WERI-Rb-1 (cell line): ENCODE measurements at places on chromosomes 7 and 10.

- no peak for DNase-seq
Measured at GRCh38 chr7:69845721-69846495, 247.6 kb downstream of the AUTS2 start.

- peak; percentile 55 for DNase-seq
Measured at GRCh38 chr10:113454341-113455061, 98.4 kb upstream of the HABP2 start.

- no peak for DNase-seq
Measured at GRCh38 chr10:112168733-112169132, 14.8 kb downstream of the GPAM start.

- DNase-seq: no peak
Measured at GRCh38 chr10:13839430-13839990, 252.7 kb downstream of the PRPF18 start.

GRCh38 chr7:148264933-148265557, 325.5 kb upstream of the C7orf33 start:
- peak; percentile 30 for DNase-seq

DNA sequence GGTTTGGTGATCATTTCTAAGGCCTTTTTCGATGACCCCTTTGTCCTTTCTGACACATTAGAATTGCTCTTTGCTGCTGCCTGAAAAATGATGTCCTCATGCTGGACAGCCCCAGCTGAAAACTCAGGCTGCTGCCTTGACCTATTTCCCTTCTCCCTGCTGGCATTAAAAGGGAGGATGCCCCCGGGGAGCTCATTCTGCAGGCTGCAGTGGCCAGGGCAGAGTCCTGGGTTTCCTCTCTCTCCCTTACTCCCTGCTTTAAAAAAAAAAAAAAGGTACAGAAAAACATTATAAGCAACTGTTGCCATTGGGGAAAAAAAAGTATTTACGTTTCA, 35.4 kb downstream of the LRRC4 start:
- DNase-seq: no peak

DNA sequence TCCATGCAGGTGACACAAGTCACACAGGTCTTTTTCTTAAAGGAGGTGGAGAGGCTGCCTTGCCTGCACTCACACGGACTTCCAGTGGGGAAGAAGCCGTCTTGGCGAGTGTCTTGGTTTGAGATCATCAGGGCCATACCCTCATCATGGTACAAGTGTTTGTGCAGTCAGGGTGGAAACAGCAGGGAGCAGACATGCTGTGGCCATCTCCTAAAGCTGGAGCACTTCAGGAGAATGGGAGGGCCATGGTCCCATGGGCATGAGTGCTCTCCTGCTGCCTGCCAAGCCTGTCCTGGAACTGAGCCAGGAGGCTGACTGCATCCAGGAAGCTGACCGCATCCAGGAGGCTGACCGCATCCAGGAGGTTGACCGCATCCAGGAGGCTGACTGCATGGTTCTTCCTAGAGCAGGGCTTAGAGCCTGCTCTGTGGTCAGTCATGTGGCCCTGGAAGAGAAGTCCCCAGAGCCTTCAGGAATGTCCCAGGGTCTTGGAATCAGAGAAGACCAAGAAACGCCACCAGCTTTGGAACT, 98.4 kb downstream of the ADARB2 start:
- DNase-seq: no peak

DNA sequence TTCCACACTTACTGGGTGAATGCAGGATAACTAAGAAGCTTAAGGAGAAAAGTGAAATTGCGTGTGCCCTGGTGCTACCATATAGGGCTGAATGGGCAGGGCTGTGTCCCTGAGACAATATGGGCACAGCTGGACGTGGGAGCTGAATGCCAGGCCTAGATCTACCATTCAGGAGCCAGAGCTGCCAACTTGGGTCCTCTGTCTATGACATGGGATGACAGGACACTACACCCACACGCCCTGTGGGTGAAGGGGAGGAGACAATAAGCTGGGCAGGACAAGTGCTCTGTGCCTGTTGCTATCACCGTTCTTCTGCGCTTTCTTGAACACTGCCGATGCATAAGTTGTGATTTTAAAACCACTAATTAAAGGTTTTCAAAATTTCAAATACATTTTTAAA, 293.9 kb downstream of the TNS3 start:
- DNase-seq: no peak

GRCh38 chr10:89861584-89862301, 160.4 kb downstream of the KIF20B start:
- peak; percentile 52 for DNase-seq

DNA sequence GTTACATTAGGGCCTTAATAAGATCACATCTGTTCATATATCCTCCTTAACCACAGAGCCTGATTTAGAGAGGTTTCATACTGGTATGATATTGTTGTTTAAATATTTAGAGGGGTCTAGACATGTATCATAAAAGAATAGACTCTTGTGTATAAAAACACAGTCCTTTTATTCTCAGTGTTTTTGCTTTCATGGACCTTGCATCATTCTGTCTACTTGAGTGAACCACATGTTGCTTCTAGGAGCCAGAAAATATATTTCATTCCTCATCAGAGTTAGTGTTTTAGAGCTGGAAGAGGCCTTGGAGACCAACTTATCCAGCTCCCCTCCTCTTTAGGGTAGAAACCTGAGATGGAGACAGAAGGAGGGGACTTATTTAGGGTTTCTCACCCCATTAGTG, 312.8 kb downstream of the LRMDA start:
- DNase-seq: no peak

DNA sequence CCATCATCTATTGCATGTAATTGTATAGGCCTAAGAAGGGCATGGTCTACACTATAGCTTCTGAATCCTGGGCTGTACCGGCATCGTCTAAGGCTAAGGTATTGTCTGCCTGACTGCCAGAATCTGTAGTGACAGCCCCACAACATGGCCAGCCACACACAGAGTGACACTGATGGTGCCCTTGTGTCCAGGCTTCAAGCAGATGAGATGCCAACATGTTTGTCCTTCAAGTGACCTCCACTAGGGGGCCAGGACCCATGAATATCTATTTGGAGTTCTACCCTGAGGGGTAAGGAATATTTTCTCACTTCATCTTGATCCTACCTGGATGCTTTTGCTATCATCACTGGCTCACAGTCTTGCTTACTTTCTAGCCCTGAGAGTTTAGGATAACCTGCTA, 1.5 kb downstream of the CYP3A7 start:
- DNase-seq: no peak

GRCh38 chr10:36114141-36114540, 472.0 kb upstream of the FZD8 start:
- DNase-seq: no peak
